ENCODE measurements at places on chromosomes 5 and 9. TPM values are rescaled to one million over a fixed set of nuclear protein-coding genes. Genes with fewer than 3 reads are reported as not detected.

CARTPT gene
- total RNA-seq, result not detected

ARSI gene
- 14.1 TPM for total RNA-seq

MARVELD2 gene
- total RNA-seq, result 0.88 TPM

CDH10 gene
- 0.08 TPM for total RNA-seq

FAM219A gene
- 13.4 TPM for total RNA-seq

TBC1D9B gene
- total RNA-seq, result 51.5 TPM

FCN1 gene
- total RNA-seq, result not detected

RELL2 gene
- 3.7 TPM for total RNA-seq

TAF11L14 gene
- total RNA-seq, result not detected

GFI1B gene
- total RNA-seq, result not detected

DNM1 gene
- total RNA-seq, result 23.2 TPM

ELOVL7 gene
- not detected for total RNA-seq

ARHGEF28 gene
- total RNA-seq, result 9.1 TPM

OR13C3 gene
- not detected for total RNA-seq
